Suppressor macrophage treated with lipopolysaccharide for 4 hours (primary cell): ENCODE measurements at places on chromosomes 3 and 15.

- no peak for DNase-seq
These were observed 62.8 kb downstream of the PEX5L start for GRCh38 chr3:179973931-179974361.

DNA sequence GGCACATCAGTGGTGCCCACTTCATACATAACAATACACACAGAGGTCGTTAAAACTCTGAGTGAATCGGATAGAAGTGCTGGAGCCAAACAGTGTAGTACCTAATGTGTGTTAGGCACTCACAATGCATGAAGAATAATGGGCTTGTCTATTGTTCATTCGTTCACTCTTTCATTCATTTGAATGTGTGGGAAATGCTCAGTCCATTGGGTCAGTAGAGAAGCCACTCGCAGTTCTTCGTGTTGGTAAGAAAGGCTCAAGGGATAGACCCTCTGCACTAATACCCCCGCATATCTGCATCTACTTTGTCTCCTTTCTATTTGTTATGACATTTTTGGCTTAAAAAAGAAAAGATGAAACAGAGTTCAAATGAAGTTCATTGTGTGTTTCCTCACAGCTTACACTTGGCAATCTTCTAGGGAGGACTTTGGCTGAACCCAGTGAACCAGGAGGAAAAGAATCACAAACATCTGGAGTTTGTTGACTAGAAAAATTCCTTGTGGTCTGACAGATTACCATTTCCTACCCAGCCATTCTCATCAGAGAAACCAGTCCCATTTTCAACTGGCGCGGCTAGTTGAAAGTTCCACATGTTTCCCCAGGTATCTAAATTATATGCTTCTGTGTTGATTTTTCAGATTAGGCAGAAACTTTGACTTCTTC, 32.8 kb upstream of the MFSD1 start:
- DNase-seq = no peak

DNA sequence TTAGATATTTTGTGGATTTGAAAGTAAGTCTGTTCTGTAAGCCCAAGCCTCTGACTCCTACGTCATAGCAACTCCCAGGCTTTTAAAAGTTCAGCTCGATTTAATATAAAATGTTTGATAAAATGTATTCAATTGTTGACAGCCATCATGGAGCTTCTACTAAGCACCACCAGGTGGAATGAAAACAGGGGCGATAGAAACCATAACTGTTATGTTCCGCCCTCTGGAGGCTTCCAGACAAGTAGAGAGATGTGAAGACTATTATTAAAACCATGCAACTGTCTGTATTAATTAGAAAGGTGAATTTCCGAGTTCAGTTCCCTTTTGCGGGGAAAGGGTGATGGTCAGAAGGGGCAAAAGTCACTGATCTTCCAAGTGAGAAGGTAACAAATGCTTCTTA, 292.2 kb downstream of the NR2F2 start:
- no peak for DNase-seq

GRCh38 chr15:85745023-85745422, 49.7 kb downstream of the KLHL25 start:
- no peak for DNase-seq

DNA sequence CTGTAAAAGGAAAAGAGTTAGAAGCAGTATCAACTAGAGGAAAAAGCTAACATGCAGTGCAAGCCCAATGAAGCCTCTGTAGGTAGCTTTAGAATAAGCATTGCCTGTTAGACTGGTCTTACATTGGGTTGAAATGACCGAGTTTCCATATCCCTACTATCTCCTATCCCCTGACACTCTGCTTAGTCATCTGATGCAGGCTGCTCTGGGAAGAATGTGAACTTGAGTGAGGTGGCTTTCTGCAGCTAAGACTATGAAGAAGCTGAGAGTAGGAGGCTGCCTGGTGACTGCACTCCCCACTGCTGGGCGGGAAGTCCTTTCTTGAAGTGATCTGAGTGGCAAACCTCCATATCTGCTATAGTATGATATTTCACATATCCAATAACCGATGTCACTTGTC, 64.7 kb downstream of the OXSM start:
- no peak for DNase-seq

GRCh38 chr3:40584625-40585189, 59.9 kb downstream of the ZNF621 start:
- DNase-seq = peak; percentile 88

GRCh38 chr15:87680208-87680607, 576.3 kb downstream of the NTRK3 start:
- no peak for DNase-seq

GRCh38 chr15:37041042-37041441, 59.3 kb downstream of the MEIS2 start:
- DNase-seq = no peak

DNA sequence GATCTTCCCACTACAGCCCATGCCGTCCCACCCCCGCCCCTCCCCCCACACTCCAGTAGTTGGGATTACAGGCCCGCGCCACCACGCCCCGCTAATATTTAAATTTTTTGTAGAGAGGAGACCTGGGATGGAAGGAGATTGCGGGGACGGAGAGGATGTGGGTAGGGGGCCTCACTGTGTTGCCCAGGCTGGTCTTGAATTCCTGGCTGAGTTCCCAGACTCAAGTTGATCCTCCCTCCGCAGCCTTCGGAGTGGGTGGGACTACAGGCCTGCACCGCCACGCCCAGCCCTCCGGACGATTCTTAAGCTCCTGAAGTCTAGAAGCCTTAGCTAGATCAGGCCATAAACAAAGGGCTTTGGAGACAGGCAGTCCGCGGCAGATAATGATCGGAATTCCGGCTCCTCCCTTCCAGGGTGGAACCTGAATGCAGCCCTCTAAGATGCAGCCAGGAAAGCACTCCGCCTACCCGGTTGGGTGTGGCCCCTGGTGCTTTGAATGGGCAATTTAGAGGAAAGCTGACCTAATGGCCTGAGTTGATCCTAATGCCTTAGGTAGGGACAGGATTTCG, at the start of gene DPPA2:
TSS of gene DPPA2 (minus strand) at position 356 of the 569 bp plus-strand sequence. CDS start 1,975 bp downstream, outside the sequence.
- DNase-seq = no peak

DNA sequence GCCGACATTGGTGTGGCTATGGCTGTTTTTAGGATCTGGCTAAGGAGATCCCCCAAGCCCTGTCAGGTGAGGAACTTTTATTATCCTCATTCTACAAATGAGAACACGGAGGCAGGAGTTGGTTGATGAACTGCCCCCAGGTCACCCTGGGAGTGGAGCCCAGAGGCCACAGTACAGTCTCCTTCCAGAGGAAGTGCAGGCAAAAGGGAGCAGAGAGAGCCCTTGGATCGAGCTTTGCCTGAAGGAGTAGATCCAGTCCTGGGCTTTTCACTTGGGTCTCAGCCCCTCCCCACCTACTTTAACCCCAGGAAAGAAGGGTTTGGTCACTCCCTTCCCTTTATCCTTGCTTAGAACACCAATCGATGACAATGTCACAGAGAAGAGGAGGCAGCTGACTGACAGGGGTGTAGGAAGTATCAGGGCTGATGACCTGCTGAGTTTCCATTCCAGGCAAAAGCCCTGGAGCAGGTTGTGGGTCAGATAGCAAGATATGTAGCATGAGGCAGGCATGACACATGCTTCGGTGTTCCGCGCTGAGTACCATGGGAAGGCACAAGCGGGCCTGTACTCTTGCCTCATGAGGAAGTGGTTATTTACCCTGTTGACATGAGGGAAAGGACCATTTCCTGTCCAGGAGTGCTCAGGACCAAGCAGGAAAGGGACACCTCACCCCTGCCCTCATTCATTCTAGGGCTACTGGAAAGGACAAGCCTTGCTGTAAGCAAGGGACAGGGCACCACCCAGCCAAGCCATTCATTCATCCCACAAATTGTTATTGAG, 5.8 kb upstream of the PLA2G4D start:
- peak; percentile 69 for DNase-seq

GRCh38 chr15:90742087-90742486, 24.9 kb downstream of the BLM start:
- peak; percentile 54 for DNase-seq

GRCh38 chr3:167705840-167706239, 28.9 kb downstream of the PDCD10 start:
- no peak for DNase-seq

- peak; percentile 95 for DNase-seq
These were observed at the start of gene TMOD3 for GRCh38 chr15:51829376-51830275. Gene TMOD3 (plus strand): TSS chr15:51829653. CDS start chr15:51862885, 33,232 bp downstream.

- no peak for DNase-seq
These were observed 13.5 kb downstream of the KBTBD8 start for GRCh38 chr3:67011414-67012131.

DNA sequence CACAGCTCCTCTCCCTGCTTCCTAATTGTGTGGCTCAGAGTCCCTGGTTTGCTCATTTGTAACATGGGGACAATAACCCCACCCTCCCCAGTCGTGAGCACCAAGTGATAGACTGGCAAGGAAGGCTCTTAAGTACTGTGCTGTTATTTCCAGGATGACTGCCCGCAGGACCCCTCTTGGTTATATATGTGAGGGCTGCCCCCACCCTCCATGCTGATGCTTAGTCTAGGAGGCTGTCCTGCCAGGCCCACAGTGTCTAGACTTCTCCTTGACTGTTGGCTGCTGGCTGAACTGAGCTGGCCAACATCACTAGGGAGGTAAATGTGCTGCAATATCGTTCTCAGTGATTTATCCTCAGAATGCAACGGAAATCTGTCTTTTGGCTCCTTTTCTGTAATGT, 45.1 kb downstream of the RAB11A start:
- DNase-seq = no peak

DNA sequence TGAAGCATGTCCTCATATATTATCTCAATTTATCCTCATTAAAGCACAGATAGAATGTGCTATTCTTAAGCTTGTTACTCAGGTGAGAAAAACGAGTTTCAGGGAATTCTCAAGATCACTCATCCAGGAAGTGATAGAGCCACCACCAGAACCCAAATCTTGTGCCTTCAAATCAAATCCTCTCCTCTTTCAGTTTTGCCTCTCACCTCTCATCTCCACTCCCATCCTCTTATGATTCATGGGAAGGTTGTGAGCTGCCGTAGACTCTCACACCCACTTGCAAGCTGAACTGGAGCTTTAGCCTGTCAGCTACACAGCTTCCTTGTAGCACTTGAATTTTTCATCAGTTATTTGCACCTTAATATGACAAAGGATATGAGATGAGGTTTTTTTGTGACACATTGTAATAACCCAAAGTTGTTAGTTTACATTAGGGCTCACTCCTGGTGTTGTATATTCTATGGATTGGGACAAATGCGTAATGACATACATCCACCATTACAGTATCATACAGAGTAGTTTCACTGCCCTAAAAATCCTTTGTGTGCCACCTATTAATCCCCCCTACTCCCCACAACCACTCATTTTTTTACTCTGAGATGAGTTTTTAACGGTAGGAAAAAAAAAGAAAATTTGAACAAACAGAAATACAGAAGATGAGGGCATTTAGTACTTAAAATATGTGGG, 25.7 kb downstream of the GPR15 start:
- DNase-seq = no peak

- no peak for DNase-seq
These were observed 323.1 kb upstream of the ATP11B start for GRCh38 chr3:182470187-182470586.

- DNase-seq = no peak
These were observed 61.7 kb downstream of the FNDC3B start for GRCh38 chr3:172101107-172101506.

DNA sequence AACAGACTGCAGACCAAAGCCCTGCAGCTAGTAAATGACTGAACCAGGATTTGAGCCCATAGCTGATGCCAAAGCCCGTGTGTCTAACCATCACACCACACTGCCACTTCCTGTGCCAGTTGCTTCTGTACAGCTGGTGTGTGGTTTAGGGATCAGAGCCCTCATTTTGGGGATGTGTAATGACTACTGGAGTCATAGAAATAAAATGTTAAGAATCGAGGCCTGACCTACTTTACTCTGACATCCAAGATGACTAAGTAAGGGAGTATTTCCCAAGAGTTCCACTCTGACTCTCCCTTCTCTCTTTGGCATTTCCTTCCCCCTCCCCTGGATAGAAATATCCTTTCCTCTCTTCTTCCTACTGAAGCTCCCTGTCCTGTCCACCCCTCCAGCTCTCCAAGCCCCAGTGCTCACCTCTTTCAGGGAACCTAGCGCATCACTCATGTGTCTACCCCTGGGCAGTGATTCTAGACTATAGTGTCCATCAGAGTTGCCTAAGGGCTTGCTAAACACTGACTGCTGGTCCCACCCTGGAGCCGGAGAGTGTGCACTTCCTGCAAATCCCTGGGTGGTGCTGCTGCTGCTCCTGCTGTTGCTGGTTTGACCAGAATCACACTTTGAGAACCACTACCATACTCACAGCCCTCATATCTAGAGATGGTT, 53.8 kb downstream of the MGLL start:
- DNase-seq = peak; percentile 94

- peak; percentile 48 for DNase-seq
These were observed 24.3 kb downstream of the ARHGAP11B start for GRCh38 chr15:30650012-30650929.

DNA sequence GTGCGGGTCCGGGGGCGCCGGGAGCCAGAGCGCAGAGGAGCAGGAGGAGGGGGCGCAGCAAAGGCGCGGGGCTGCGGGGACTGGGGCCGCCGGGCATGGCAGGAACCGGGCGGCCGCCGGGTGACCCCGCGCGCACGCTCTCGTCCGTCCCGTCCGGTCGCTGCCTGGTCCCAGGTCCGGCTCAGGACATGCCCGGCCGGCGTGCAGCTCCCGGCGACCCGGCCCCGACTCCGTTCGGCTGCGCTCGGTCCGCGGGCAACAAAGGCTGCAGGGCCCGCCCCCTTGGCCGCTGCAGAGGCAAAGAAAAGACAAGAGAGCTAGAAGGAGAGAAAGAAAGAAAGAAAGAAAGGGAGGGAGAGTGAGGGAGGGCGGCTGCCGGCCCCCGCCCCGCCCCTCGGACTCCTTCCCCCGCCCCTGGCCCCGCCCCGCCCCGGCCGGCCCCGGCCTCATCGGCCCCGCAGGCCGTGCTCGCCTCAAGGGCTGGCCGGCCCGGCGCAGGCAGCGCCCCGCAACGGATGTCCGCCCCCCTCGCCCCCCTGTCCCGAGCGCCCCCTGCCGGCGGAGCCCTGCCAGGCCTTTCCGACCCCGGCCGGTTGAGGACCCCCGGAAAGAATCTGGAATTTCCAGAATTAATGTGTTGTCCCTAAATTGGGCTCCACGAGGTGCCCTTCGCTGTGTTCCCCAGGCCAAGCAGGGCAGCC, at the start of gene ADAMTS7:
TSS of gene ADAMTS7 (minus strand) at position 341 of the 701 bp plus-strand sequence. CDS start at position 97, 244 bp downstream.
- DNase-seq = peak; percentile 71

- no peak for DNase-seq
These were observed 57.0 kb upstream of the ZNF148 start for GRCh38 chr3:125431912-125432790.

GRCh38 chr15:48654801-48655200, 9.3 kb upstream of the FBN1 start:
- DNase-seq = no peak

DNA sequence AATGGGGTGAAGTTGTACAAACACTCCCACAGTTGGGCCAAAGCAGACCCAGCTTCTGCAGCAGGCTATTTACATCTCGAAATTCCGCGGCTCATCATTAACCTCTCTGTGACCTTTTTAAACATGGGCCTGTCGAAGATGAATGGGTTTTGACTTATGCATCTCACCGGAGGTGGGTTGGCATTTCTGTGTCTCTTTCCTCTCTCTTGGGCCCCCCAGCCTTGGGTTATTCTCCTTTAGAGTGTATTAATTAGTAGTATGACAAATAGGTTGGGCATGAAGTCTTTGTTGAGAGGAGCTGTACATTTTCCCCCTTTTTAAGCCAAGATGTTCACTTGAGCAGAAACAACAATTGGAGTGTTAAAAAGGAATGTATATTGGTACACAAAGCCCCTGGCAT, 9.8 kb downstream of the SMAD6 start:
- DNase-seq = no peak
